Activated CD4-positive, alpha-beta T cell treated with anti-CD3 and anti-CD28 coated beads, Interleukin-10, Interleukin-2, amounts not matched to agents 100 ng/mL and 50 ng/mL, durations not matched to agents 16 hours and 8 hours (primary cell): ENCODE measurements at places on chromosomes 6 and 20.

DNA sequence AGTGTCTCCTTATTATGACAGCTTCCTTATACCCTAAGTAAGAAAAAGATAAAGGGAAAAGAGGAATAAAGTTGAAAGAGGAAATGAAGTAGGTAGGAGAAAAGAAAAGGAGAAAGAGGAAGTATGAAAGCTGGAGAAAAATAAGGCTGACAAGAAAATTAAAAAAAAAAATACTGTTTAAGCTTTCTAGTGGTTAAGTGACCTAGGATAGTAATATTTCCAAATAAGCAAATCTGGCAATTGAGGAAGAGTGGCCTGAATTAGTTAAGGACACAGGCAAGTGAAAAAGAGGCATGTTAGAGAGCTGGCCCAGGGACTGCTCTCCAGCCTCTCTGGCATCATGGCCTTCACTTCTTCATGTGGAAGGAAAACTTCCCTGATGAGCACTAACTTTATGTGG, 76.5 kb upstream of the ADGRF1 start:
- DNase-seq, result no peak

DNA sequence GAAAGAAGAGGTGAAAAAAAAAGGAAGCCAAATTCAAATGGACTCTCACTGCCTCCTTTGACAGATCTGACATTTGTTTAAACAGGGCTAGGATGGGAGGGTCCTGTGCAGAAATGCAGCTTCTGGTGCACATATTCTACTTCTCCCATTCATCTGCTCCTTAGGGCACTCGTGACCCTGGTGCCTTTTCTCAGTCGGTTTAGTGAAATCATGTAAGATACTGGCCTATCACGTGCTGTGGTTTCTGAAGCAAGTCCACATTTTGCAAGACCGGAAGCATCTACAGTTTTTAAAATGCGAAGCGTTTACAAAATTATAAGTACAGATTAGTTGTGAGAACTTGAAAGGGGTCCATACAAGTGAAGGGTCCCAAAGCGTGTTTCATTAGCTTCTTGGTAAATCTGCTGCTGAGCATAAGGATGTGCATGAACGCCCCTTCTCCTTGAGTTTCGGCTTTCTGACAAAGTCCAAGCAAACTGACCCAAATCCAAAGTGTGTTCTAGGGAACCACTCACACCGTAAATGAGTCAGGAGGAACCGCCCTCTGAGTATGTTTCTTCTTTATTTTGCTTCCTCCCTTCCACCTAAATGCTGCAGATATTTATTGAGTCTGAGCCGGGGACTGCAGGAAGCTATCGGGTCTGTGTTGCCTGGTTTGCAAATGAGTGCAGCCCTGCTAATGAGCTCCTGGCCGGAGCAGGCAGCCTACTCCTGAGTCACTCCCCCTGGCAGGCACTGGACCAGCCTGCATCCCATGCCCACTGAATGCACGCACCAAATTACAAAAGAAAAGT, 323.8 kb upstream of the JARID2 start:
- no peak for DNase-seq

DNA sequence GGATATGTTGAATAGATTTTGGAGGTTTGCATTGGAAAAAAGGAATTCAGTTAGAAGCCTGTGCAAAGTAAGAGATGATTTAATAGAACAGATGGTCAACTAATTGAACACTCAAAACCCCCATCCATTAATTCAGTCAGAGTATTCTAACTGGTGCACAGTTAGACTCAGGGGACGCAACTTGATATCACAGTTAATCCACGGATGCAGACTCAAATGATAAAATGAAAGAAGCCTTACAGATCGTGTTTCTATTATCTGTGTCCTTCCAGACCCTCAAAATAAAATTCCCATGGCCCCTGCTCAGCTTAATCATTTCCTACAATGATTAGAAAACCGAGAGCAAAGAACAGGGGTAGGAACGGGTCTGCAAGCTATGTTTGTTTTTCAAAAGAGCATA, 45.4 kb upstream of the DTNBP1 start:
- DNase-seq, result no peak

DNA sequence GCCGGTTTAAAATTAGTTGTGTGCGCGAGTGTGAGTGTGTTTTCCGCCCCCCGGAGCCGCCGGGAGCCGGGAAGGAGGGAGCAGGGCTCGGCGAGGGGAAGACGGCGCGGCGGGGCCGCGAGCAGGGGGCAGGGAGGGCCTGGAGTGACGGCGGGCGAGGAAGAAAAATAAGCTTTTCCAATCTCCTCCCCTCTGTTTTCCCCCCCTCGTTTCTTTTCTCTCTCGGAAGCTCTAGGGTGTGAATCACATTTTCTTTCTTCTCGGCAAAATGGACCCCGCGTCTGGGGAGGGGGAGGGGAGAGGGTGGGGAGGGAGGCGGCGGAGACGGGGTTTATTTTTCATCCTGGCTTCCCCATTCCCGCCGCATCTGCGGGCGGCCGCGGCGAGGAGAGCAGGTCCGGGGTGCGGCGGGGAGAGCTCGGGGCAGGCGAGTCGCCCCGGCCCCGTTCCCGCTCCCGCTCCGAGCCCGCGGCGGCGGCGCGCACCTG, 881 bp downstream of the BICRAL start:
- peak; percentile 76 for DNase-seq

DNA sequence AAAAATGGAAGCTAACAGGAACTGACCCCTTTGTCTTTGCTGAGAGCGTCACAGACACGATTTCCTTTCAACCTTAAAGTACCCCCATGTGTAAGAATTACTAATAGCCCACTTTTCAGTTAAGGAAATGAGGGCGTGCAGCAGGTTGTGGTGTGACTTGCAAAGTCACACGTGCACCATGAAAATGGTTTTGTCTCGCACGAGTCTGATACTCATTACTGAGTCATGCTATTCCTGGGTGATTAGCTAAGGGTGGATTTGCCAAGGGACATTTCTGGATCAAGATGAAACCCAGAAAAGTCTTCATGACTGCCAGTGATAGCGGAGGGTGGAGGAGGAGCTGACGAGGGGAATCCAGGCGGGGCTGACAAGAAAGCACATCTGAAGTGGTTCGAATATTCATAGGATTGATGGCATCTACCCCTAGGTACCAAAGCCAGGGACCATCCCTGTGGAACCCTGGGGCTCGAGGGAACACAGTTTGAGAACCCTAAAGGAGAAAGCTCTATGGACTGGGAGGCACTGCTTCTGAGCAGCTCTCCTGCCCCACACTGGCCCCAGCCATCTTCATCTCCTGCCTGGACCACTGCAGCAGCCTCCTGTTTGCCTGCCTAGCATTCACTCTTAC, 12.1 kb upstream of the NFATC2 start:
- DNase-seq, result no peak

GRCh38 chr20:41738604-41739206, 120.5 kb upstream of the CHD6 start:
- peak; percentile 57 for DNase-seq

- DNase-seq, result no peak
Measured at GRCh38 chr6:160030103-160030502, 61.2 kb downstream of the IGF2R start.

GRCh38 chr20:35059110-35059509, 33.5 kb downstream of the TRPC4AP start:
- DNase-seq, result no peak

- DNase-seq, result no peak
Measured at GRCh38 chr6:167285077-167285770, 5.9 kb upstream of the UNC93A start.

DNA sequence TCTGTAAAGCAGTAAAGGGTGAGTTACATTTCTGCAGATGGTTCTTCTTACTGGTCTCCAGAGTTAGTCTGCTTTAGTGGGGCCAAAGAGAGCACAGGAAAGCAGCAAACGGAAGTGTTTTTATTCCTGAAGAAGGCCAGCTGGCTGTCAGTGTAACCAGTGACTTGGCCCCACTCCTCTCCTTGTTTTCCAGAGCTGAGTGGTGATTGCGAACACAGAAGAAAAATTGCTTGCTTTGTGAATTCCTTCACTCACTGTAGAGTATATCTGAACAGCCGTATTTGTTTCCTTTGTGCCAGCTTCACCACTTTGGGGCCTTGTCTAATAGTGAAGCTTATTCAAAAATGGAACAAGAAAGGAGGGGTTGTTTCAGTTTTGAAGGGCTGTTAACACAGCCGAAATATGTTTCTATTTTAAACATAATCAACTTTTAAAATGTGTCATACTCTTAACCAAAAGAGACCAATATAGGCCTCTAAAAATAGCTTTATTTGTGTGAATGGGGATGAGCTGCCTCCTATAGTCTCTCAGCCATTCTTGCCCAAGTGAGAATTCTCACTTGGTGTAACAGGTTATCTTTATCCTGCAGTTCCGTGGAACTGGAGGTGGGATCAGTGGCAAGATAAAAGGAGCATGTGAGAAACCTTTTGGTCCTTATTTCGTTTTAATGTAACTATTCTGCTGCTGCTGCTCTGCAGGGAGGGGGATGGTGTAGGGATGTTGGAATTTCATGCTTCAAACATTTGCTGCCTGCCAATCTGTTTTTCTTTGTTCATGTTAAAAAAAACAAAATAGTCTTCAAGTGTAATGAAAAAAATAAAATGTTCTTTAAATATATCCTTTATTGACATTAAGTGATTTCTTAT, 37.8 kb downstream of the ZC2HC1B start:
- peak; percentile 69 for DNase-seq

GRCh38 chr6:161429921-161430490, 156.1 kb upstream of the AGPAT4 start:
- DNase-seq, result no peak

GRCh38 chr20:11966186-11966585, 48.5 kb downstream of the BTBD3 start:
- no peak for DNase-seq

- no peak for DNase-seq
Measured at GRCh38 chr6:34338811-34339210, 53.7 kb downstream of the NUDT3 start.

DNA sequence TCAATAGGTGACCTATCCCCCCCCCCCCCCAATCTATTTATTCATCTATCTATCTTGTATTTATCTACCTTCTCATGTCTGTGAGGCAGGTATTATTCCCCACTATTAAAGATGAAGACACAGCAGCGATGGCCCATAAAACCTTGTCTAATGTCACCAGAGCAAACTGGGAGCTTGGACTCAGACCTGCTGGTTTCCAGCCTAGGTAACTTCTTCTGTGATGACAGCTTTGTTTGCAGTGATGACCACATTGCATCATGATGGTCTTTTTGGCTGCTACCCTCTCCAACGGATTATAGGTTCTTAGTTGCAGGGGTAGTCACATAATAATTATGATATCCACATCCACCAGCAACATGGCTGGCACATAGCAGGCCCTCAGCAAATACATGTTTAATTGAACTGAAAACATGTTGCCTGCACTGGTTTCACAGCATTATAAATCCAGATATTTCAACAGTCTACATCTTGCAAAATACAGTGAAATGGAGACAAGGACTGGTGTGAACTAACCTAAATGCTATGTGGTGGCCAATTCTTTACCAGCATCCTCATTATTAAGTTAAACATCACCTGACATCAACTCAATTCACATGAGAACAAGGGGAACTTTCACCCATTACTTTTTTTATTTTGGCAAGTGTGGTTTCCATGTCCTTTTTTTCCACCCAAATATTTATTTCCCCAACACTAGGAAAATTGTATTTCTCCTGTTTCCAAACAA, 712.5 kb upstream of the NRSN1 start:
- no peak for DNase-seq

- DNase-seq, result no peak
Measured at GRCh38 chr6:13433709-13434121, 53.7 kb downstream of the GFOD1 start.

DNA sequence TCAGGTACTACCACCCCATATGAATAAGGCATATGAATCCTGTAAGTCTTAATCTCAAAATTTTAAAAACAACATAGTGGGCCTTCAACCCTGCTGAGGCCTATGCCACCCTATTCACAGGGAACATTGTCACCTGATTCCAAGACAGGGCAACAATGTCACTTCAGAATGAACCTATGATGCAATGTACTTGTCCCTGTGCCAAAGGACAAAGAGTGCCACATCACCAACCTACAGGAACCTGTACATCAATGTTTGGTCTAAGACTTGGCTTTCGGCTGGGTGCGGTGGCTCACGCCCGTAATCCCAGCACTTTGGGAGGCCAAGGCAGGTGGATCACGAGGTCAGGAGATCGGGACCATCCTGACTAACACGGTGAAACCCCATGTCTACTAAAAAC, 318.5 kb upstream of the JARID2 start:
- no peak for DNase-seq

GRCh38 chr20:20864351-20865096, 152.1 kb upstream of the RALGAPA2 start:
- DNase-seq, result no peak

- peak; percentile 92 for DNase-seq
Measured at GRCh38 chr6:127907960-127908640, 7.2 kb upstream of the THEMIS start.

DNA sequence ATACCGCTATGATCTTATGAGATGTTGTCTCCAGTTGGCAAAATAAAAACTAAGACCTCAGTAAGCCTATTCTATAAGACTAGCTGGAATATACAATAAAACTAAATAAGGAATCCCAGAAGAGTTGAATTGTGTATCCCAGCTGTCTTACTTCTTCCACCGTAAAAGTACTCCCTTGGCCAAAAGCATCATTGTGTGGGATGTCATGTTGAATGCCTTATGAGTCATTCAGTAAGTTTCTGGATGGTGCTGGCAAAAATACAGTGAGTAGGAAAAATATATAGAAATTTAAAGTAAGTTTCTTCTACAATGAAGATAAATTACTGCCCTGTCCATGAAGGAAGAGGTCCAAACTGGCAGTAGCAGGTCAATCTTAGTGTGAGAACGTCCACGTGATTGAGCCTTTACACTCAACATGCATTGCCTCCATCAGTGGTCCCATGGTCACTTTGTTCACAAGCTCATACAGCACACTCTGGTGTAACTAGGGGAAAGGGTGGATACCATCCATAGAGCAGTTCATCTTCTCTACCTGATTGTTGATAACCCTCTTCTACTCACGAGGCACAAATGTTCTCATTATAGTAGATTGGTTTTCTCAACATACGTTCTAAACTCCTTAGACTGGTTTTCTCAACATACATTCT, 13.7 kb upstream of the ZNF318 start:
- peak; percentile 25 for DNase-seq

DNA sequence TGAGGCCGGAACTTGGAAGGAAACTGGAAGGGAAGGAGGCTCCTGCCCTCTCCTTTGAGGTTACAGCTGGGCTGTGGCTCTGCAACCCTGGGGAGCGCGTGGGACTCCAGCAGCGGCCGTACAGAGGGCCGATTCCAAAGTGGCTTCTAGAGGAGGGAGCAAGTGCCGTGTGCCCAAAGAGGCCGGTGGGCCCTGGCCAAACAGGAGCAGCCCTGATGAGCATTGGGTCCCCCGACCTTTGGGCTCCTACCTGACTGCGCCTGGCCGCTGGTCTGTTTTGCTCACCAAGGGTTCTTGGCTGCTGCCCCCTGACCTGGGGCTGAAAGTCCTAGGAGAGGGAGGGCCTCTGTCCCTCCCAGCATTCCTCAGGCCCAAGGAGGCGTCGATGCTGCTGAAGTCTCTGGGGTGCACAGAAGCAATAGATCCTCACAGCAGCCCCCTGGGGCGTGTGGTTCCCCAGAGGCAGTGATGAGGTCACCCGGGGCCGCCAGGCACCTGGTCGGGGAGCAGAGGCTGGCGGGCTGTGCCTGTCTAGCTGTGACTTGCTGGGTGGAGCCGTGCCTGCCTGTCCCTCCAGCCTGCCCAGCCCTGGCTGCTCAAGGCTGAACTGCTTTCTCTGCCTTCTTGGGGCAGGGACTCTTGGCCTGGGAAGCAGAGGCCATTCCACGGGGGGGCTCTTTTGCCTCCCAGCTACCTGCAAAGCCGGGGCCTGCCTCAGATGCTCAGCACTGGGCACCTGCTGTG, 9.8 kb downstream of the RBM38 start:
- DNase-seq, result no peak

GRCh38 chr20:36149469-36149868, 5.1 kb upstream of the EPB41L1 start:
- DNase-seq, result no peak

GRCh38 chr20:22821796-22822195, 213.3 kb upstream of the SSTR4 start:
- DNase-seq, result no peak
